HFF-Myc (cell line): ENCODE measurements at places on chromosomes 13 and 19.

DNA sequence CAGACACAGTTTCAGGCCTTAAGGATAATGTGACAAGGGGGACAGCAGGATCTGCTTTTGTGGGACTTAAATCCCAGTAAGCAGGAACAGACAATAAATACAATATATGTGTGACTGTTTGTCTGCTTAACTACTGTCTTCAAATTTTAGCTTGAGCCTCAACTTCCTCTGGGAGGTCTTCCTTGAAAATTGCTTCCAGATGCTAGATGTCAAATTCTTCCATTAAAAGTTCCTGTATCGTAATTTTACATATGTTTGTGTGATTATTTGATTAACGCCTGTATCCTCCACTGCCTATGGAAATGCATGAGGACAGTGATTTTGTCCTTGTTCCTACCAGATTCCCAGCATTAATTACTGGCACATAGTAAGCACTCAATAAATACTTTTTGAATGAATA, 385.5 kb downstream of the NDFIP2 start:
- no peak for DNase-seq

DNA sequence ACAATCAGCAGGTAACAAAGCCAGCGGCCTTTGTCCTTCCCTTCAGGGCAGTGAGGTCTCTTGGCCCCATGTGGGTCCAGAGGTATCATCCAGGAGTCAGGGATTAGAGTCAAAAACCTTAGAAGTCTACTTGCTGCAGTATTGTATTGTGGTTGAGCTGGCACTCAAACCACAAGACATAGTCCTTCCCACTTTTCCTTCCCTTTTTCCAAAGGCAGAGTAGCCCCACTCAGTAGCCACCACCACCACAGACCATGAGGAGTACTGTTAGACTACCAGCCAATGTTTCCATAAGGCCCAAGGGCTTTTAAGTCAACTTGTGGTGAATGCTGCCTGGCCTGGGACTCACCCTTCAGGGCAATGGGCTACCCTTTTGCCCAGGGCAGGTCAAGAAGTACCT, 27.1 kb upstream of the CCNA1 start:
- DNase-seq: no peak

DNA sequence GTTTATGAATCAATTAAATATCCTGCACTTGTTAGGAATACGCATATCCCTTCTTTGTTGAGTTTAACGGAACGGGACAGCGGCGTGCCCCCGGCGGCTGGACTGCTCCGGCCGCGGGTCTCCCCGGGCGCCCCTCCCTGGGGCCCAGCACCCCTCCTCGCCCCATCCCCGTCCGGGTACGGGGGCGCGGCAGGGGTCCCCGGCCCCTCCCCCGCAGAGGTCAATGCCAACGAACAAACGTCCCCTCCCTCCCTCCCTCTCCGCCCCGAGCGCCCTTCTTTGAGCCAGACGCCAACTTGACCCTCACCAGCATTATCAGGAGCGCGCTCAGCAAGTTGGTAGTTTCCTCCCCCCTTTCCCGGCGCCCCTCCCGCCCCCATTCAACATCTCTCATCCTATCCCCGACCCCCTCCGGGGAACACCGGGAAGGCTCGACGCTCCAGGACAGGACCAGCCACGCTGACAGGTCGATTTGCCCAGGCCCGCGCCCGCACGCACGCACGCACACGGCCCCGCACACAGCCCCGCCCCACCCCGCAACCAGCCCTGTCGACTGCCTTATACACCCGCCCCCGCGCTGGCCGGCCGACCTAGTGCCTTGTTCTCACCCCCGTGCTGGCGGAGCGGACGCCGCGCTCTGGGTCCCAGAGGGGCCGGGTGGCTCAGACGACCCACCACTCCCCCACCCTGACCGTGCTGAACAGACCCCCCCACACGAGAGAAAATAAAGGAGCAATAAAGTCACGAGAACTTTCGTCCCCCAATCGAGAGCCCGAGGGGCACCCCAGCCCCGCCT, 5.0 kb downstream of the LYL1 start:
- no peak for DNase-seq

DNA sequence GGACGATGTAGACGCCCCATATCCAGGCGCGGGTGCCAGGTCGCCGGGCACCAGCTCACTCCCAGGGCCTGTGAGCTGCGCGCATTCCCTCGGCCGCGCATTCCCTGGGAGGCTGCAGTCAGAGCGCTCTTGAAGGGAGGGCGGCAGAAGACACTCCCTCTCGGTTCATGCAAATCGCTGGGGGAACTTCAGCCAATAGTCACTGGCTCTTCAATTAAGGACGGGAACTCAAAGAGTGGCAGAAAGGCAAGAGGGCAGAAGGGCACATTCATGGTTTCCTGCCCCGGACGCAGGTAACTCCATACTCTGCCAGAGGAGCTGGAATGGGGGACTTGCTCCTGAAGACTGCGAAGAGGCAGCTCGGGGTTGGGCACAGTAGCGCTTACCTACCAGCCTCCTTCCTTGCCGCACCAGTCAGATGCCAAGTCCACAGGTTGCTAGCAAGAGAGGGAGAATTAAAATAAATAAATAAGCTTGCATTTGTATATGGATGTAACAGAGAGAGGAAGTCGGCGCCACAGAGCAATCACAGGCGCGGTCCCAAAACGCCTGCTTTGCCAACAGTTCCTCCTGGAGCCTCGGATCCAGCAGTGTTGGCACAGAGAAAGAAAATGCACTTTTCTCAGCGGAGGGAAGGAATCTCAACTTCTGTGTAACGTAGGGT, 459 bp downstream of the PCDH20 start:
- no peak for DNase-seq

DNA sequence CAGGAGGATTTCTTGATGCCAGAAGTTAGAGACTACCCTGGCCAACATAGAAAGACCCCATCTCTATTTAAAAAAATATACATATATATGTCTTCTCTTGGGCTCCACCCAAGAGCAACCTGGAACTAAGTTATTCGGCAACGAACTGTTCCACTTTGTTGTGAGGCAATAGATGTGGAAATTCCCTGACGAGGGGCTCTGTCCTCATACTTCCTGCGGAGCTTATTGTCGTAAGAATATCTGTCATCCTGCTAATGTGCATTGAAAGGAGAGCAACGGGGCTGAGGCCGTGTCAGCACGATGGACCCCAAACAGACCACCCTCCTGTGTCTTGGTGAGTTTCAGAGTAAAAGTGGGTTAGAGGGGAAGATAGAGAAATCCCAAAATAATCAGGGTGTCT, at the start of gene FCAR:
FCAR (plus strand) TSS at position 246 of the 400 bp plus-strand sequence; CDS start at position 301, 55 bp downstream.
- DNase-seq: no peak

DNA sequence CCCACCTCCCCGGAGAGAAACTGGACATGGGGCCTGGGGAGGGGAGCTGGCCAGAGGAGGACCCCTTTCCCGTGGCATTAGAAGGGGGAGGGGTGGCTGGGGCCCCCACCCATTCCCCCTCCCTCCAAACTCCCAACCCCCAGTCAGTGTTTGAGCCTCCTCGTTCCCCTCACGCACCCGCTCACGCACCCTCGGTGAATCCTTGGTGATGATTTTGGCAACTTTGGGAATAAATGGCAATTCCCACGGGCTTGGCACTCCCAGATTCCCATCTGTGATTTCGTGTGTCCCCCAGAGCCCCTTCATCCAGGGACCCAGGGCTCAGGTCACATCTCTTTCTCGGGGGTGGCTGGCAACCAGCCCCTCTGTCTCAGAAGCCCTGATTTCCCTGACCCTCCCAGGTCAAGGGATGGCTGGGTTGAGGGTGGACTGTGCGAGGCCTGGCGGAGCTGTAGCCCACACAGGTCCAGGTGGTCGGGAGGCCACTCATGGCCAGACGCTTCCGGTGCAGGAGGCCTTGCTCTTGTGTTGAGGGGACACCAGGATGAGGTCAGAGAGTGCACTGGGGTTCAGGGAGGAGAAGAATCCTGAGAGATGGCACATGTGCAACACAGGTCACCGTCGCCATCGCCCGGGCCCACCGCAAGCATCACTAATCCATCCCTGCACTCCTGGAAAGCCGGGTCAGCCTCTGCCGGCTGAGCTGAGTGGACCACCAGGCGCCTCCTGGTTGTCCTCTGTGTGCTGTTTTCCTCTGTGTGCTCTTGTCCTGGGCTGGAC, 20.7 kb downstream of the EPN1 start:
- no peak for DNase-seq

DNA sequence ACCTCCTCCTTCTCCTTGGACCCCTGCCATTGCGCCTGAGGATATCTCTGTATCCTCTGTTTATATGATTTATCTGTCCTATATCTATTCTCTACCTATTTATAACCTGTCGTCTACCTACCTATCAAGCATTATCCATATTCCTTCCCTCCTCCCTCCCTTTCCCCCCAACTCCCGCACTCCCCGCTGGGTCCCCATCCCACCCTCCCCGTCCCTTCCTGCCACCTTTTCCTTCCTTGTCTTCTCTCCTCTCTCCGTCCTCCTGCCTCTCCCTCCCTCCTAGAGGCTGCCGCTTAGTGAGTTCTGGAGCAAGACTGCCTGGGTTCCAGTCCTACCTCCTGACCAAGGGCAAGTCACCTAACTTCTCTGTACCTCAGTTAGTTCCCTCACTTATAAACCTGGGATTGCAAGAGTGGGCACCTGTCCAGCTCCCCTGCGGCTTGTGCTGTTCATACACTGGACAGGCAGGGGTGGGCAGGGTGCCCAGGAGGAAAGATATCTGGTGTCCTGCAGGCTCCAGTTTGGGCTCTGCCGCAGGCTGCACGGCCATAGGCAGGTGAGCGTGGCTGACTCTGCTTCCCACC, 16.1 kb downstream of the TTYH1 start:
- DNase-seq: no peak

GRCh38 chr13:24385902-24386301, 76.5 kb downstream of the C1QTNF9 start:
- no peak for DNase-seq

DNA sequence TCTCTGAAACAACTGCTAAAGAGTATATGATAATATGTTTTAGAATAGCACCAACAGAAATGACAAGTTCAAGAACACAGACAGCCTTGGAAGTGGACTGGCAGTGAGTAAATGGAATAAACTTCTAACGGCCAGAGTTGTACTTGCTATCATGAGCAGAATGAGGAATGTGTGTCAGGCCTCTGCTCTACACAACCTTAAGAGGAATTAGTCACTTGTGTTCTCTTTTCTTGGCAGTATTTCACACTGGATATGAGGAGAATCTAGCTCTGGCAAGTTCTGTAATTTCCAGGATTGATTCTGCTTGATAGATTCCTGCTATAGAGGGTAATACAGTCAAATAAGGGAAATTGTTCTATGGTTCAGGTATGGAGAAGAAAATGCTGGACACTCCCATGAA, 757.3 kb downstream of the EFNB2 start:
- no peak for DNase-seq

DNA sequence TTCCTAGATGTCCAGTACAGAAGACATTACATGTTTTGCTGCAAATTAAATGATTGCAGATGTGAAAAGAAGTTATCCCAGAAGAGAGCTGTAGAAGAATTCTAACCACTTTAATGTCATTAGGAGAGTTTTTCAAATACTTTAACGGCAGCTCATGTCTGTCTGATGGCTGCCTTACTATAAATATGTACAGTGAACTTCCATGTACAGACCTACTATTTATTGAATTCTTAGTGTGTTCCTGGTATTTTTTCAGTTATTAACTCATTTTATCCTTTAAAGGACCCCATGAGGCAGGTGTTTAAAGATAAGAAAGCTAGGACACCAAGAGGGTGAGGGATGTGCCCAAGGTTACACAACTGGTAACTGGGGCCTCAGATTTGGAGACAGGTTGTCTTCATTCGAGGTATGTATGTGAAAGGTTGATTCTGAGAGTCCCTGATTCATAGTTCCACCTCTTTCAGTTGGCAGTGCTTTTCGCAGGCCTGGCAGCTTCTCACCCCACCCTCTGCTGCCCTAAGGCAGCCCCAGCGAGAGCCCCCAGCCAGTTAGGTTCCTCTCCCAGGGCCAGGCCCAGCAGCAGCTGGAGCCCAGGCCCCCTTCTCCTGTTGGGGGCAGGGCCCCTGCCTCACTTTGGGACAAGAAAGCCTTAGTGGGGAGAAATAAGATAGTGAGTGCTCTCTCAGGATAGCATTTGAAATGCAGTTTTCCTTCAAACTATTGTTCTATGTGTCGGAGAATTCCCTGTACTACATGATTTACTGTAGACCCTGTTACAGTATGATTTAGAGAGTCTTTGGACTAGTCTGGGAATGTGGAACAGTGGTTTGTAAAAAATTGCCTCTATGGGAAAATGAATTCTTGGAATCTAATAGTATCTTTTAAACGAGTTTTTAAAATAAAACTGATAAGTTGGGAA, 67.7 kb upstream of the TEX29 start:
- DNase-seq: no peak

- no peak for DNase-seq
These were observed 1.2 kb downstream of the KLF12 start for GRCh38 chr13:74132776-74133656.

GRCh38 chr13:42539670-42540069, 34.3 kb upstream of the TNFSF11 start:
- DNase-seq: no peak

- DNase-seq: no peak
These were observed 73.5 kb upstream of the PCDH17 start for GRCh38 chr13:57558051-57558467.

GRCh38 chr19:33473653-33474305, 47.8 kb downstream of the PEPD start:
- no peak for DNase-seq

DNA sequence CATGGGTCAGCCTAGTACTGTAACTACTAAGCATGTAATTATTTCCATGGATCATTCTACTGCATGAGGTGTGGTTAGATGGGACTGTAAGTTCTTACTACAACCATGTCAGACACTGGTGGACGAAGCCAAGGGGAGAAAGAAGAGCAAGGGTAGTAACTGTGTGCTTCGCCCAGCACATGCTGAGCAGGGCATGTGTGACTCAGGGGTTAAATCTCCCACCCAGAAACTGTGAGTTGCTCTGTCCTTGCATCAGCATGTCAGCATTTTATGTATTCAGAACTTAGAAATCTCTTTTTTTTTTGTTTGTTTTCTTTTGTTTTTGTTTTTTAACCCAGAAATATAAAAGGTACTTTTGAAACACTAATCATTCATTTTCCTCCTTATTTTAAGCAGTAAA, 436.6 kb upstream of the KLF12 start:
- DNase-seq: no peak

GRCh38 chr19:38266981-38267597, 2.7 kb downstream of the SPINT2 start:
- DNase-seq: no peak

DNA sequence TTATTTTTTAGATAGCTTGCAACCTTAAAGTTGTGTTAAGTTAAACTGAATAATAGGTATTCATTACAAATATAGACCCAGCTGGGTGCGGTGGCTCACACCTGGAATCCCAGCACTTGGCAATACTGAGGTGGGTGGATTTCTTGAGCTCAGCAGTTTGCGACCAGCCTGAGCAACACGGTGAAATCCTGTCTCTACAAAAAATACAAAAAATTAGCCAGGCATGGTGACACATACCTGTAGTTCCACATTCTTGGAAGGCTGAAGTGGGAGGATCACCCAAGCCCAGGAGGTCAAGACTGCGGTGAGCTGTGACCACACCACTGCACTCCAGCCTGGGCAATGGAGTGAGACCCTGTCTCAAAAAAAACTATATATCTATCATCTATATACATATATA, 386.5 kb downstream of the PCDH17 start:
- no peak for DNase-seq

GRCh38 chr13:49302817-49303216, 55.1 kb downstream of the CDADC1 start:
- DNase-seq: no peak

GRCh38 chr19:48006762-48007161, 12.3 kb downstream of the ELSPBP1 start:
- no peak for DNase-seq
